ENCODE measurements at places on chromosomes 5 and 9.

DNA sequence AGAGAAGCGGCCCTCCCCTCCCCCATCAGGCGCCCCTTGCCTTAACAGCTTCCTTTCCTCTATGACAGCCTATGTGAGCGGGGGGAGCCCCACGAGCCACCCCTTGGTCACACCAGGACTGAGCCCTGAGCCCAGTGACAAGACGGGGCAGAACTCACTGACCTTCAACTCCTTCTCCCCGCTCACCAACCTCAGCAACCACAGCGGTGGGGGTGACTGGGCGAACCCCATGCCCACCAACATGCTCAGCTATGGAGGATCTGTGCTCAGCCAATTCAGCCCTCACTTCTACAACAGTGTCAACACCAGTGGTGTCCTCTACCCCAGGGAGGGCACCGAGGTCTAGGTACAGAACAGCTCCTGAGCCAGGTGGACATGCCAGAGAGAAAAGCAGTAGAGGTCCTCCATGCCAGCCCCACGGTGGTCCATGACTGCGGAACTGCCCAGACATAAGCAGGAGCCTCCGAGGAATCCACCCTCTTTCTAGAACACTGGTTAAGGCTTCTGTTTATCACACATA is 2.6 kb downstream of the FOXI1 start:
- no peak for DNase-seq

GRCh38 chr9:97766092-97766491 is 69.0 kb upstream of the XPA start:
- no peak for DNase-seq

DNA sequence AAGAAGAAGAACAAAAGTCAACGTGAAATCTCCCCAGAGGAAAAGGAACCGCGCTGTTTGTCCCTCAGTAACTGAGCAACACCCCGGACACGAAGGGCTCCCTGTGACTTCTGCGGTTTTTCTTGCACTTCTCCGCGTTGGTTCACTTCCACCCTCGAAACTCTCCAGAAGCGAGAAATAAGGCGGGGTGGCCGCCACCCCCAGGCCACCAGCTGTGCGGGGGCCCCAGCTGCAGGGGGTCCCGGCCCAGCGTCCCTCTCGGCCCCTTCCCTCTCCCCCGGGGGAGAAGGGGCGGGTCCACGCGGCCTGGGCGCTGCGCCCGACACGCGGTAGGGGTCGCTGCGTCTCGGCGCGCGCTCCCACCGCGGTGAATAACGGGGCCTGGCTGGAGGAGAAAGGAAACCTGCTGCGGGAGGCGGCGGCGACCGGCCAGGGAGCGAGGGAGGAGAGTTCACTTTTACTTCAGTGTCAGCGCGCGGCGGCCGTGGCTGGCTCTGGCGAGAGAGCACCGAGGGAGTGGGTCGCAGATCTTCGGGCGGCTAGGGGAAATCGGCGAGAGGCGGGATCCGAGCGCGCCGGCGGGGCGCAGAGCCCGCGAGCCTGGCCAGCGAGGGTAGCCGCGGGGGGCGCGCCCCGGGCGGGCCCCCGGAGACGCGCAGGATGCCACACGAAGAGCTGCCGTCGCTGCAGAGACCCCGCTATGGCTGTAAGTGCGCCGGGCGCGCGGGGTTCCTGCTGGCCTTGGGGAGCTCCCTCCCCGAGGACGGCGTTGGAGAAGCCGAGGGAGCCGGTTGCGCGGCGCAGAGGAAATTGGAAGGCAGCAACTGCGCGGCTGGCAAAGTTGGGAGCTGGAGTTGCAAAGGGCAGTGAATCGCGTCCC is at the start of gene IQGAP2:
TSS of gene IQGAP2 (plus strand) at position 400 of the 880 bp plus-strand sequence. CDS start at position 661, 261 bp downstream.
- DNase-seq = peak; percentile 57

DNA sequence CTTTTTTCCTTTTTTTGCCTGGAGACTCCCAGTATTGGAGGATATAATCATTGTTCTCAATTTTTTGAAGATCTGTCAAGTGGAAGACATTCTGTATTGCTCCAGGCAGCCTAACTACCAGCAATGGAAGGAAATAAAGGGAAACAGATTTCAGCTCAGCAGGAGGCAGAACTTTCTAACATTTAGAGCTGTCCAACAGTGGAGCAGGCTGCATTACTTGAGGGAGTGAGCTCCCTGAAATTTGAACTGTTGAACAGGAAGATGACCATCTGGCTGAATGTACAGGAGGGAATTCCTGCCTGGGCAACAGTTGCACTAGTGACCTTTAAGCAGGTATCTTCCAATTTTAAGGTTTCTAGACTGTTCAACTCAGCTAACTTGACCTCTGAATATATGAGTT is 1.1 kb upstream of the GAPVD1 start:
- DNase-seq = no peak

DNA sequence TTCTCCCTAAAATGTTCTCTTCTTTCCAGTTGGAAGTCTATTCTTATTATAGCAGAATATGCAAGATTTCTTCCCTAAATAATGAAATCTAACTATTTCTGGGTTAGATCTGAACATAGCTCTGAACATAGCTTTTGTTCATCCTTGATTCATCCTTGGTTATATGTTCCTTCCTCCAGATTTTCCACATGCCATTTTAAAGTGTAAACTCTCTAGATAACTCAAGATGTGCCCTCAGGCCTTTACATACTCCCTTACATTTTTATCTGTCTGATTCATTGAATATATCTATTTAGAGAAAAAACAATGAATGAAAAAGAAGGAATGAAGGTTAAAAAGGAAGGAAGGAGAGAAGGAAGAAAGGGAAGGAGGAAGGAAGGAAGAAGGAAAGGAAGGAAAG is 100.9 kb downstream of the FBXO38 start:
- DNase-seq = no peak

DNA sequence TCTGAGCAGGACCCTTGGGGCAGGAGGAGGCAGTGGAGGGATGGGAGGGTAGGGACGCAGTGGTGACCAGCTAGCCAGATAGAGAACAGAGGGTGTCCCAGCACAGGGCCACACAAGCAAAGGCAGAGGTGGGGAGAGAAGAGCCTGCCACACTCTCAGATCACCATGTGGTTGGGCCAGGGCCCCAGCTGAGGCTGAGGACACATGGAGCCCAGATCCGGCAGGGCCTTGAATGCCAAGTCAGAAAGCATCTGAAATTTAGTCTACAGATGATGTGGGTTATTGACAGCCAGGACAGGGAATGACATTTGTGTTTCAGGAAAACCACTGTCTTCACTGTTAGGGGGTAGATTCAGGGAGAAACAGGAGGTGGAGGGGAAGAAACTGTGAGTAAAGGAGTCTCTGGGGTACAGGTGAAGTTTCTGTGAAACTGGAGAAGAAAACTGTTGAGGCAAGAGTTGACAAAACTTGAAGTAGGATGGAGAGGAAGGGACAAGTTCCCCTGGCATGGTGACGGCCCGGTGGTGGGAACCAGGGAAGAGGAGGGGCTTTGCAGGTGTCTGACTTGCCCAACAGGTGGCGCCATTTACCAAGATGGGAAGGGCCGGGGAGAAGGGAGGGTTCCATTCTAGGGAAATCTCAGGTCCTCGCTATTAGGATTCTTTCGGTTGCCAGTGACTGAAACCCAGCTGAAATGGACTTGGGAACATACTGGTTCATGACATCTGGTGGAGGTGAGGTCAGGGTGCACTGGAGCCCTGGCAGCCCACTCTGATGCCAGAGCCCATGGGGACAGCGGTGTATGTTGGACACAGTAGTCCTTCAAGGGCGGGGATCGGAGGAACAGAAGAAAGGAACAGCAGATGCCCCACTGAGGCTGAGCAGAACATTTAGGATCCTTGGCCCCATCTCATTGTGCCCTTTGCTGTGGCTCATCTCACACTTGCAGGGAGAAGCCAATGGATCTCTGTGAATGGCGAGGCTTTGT is 100.1 kb downstream of the KCNIP1 start:
- peak; percentile 68 for DNase-seq

GRCh38 chr5:96173366-96173765 is 211.7 kb upstream of the ELL2 start:
- no peak for DNase-seq

DNA sequence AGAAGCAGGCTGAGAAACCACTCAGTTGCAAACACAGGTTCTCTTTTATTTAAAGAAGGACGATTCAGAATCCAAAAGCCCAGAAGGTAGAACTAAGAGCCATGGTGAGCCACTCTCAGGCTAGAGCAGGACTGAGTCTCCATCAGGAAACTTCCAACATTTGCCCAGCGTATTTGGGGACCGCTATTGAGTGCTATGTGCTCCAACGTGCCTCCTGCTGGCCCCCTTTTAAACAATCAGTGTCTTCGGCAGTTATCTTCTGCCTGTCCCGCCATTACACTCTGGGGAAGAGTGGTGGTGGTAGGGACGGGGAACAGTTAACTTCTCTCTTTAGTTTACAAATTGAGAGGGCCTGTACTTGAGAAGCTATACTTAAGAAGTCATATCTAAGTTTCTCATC is 78.1 kb downstream of the DENND1A start:
- no peak for DNase-seq

DNA sequence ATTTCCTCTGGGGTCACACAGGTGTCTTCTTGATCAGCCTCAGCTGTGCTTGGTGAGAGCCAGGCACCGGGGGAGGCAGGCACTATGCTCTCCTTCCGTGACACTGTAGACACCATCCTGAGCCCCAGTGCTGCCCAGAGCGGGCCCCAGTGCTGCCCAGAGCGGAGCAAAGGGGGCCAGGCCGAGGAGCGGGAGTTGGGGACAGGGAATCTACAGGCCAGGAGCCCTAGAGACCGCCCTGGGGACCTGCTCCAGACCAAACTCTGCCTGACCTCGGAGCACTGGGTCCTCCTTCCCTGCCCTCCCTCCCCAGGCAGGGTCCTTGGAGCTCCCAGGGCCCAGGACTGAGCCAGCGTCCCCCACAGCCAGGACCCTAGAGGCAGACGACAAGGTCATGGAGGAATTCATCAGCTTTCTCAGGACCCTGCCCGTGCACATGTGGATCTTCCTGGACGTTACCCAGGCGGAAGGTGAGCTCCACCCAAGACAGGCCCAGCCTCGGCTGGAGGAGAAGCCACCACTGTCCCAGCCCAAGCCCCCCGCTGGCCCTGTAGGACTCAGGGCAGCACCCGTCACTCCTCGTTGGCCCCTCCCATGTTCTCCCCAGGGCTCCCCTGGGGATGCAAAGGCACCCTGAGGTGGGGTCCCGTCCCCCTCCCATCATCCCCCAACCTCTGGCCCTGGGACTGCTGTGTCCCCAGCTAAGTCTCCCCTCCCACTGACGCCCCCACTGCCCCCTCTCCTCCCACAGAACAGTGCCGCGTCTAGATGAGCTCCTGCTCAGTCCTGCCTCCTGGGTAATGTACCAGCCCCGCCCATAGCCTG is 30.2 kb downstream of the PAEP start:
- no peak for DNase-seq

GRCh38 chr9:18976709-18977531 is 56.1 kb downstream of the SAXO1 start:
- no peak for DNase-seq

DNA sequence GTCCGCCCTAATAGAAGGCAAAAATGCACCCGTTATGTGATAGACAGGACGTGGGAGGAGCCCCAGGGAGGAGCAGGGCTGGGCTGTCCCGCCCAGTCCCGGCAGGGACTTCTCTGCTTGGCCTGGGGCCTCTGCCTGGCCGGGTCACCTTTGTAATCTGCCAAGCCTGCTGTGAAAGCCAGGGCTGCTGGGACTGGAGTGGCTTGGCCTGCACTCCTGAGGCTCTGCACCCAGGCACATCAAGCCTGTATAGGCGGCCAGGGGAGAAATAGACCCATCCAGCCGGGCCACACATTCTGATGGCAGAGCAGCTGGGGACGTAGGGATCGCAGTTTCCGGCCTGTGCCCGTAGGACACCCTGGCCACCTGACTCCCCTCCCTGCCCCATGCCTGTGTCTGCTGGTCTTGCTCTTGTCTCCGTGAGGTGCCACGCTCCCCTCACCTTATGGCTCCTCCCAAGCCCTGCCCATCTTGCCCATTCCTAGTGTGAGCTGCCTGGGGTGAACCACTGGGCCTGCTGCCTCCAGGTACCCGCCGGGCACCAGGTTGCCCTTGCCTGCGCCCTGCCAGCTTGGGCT is 28.1 kb downstream of the DYNC2I2 start:
- DNase-seq = no peak

DNA sequence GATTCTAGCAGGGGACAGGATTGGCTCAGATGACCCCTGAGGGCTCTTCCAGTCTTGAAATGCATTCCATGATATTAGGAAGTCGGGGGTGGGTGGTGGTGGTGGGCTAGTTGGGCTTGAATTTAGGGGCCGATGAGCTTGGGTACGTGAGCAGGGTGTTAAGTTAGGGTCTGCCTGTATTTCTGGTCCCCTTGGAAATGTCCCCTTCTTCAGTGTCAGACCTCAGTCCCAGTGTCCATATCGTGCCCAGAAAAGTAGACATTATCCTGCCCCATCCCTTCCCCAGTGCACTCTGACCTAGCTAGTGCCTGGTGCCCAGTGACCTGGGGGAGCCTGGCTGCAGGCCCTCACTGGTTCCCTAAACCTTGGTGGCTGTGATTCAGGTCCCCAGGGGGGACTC is 2.9 kb upstream of the MYOZ3 start:
- no peak for DNase-seq

GRCh38 chr5:137205231-137206027 is 293.7 kb downstream of the SPOCK1 start:
- DNase-seq = no peak

- no peak for DNase-seq
These were observed 116.6 kb upstream of the MAP3K1 start for GRCh38 chr5:56698463-56699381.

DNA sequence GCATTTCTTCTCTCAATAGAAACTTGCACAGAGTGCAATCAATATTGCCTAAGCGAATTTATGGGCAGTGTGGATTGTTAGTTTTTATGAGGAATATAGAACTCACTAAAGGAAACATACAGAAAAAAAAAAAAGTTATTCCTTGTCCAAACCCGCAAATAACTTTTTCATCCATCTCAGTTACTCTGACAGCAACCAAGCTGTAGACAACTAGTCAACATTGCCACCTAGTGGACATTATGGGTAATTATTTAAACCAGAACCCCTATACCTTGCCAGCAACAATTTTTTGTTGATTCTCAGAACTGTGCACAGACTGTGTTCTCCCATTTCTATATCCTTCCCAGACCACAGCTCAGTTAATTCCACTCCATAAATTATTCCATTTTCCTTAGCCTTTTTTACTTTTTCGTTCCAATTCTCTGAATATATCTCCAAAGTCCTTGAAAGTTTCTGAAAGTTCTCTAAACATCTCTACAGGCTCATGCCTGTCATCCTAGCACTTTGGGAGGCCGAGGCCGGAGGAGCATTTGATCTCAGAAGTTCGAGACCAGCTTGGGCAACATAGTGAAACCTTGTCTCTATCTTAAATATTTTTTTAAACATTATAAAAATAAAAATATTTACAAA is 2.6 kb upstream of the AFAP1L1 start:
- no peak for DNase-seq

DNA sequence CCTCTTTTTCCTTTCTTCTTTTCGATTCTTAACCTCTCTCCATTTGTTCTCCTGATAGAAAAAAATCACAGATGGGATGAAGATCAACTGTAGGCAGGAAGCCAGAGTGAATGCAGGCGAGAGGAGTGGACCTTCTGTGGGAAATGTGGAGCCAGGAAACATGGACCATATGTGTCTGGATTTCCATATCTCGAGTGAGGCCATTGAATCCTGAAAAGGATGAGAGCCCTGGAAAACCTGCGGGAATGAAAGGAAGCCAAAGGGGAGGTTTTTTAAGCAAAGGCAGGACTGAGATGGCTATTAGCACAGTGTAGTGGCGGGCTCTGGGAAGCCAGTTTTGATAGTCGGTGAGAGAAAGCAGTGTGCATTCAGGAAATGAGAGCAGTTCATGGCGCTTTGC is 139.5 kb upstream of the C9orf72 start:
- DNase-seq = no peak

- DNase-seq = no peak
These were observed 69.8 kb downstream of the HABP4 start for GRCh38 chr9:96519787-96520186.

All from stimulated activated CD4-positive, alpha-beta T cell treated with anti-CD3 and anti-CD28 coated beads, TNF-alpha, amount 100 ng/mL, for 48 hours (primary cell).